Hepatic stellate cell (primary cell): ENCODE measurements at places on chromosomes 3 and 15.

- peak; percentile 37 for DNase-seq
These were observed at the start of gene TMOD2 for GRCh38 chr15:51750792-51751696. TSS of gene TMOD2 (plus strand) at chr15:51751597. CDS start at chr15:51766442, 14,845 bp downstream.

DNA sequence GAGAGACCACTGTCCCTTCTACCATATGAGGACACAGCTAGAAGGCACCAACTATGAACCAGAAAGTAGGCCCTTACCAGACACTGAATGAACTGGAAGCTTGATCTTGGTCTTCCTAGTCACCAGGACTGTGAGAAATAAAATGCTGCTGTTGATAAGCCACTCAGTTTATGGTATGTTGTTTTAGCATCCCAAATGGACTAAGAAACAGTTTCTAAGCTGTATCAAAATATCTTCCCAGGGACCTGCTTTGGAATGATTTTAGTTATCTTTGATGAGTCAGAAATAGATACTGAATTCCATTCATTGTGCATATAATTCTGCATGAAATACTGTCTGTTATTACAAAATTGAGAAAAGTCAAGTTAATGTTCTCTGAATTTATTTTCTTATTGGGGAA is 18.6 kb downstream of the WDR76 start:
- DNase-seq = no peak

GRCh38 chr3:37973246-37974054 is 17.1 kb upstream of the VILL start:
- DNase-seq = no peak

GRCh38 chr3:176415661-176416295 is 781.5 kb downstream of the TBL1XR1 start:
- DNase-seq = no peak

DNA sequence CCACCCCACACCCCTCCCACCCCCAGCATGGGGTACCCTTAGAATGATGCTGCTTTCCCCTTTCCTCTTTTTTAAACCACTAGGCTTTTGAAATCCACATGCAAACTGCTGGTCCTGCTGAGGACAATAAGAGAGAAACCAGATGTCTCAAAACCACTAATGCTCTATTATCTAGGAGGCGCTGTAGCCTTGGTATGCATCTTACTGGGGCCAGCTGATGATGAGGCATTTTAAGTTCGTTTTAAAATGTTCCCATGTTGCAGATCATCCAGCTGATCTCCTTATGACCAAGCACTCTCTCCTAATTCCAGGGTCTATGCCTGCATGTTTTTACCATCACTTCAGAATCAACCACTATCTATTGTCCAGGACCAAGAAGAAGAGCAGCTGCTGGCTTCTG is 1.3 kb downstream of the NME9 start:
- DNase-seq = peak; percentile 44

DNA sequence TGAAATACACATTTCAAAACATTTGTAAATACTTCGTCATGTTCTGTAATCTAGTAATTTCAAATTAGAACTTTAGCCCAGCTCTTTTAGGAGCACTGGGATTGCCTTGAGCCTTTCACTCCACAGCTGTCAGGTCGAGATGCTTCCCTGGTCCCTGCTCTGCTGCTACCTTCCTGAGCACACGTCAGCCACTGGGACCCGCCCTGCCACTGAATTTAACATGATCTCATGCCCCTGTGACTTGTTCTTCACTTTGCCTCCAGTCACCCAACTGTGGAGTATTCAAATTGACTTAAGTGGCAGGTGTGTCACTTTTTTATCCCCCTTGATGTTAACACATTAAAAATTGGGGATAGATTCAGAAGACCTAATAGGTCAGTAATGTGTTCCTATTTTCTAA is 3.3 kb downstream of the ARRDC4 start:
- no peak for DNase-seq
